ENCODE measurements at places on chromosomes 7 and 10.

DNA sequence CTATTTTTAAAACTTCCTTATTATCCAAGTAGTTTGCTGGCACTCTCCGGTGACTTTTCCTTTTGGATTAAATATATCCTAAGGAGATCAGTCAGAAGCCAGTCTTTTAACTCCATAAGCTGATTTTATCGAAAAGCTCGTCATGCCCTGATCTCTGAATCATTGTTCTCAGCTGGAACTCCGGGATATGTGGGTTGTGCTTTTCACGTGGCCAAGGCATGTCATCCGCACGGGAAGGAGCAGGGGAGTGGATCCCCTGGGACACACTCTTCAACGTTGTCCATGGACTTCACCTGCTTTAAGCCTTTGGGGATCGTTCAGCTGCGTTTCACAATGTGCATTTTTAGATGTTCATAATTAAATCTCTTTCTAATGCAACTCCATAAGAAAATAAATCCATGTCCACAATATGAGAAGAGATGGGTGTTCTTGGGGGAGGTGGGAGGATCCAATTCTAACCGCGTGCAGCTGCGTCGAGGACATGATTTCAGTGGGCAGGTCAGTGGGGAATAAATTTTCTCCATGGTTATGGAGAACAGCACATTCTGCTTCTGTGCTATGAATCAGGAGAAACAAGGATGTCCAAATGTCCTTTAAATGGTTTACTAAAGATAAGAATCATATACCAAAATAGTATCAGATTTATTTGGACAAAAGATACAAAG lies 229.5 kb upstream of the ADARB2 start:
- DNase-seq: no peak

DNA sequence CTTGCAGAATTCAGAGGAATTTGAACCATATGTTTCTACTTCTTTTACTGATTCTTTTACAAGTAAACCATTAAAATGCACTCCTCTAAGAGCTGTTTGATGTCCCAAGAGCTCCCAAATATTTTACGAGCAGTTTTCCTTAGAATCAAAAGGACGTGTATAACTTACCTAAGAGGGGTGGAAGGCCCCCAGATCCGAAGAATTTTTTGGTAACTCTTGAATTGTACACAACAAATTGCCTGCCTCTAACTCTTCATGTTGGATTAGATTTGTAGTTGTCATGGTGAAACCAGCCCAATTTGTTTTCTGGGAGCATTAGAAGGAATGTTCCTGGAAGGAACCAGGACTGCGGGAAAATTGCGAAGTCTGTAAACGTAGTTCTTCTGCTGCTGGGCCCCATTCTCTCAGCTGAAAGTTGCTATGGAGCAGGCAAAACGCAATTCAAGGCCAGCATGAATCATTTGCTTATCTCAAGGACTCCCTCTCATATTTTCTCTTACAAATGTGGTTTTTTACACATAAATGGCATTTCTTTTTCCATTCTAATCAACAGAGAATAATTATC lies 124.8 kb upstream of the TMEM72 start:
- no peak for DNase-seq

DNA sequence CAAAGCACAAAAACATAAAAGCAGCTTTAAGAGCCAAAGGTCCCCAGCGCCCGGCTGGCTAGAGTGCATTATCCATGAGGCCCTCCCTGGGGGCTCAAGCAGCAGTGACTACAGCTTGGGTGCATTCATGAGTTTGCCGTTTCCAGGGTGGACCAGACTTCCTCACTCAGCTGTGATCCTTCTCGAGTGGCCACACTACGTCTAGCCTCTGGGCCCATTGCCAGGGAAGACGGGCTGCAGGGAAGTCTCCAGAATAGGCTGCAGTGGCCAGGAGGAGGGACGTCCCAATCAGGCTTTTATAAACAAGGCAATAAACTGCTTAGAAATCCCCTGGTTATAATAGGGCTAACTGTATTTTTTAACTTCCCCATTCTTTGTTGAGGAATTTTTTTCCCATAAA lies 89.4 kb upstream of the C1QL3 start:
- no peak for DNase-seq

GRCh38 chr10:116276981-116277380 lies 4.0 kb upstream of the GFRA1 start:
- no peak for DNase-seq

- DNase-seq: no peak
These were observed 166.0 kb downstream of the ACTR3B start for GRCh38 chr7:152925412-152926147.

- DNase-seq: peak; percentile 15
These were observed 43.2 kb downstream of the PNLIPRP3 start for GRCh38 chr10:116470768-116471415.

- DNase-seq: no peak
These were observed 119.8 kb downstream of the CACNA2D1 start for GRCh38 chr7:82323806-82324205.

DNA sequence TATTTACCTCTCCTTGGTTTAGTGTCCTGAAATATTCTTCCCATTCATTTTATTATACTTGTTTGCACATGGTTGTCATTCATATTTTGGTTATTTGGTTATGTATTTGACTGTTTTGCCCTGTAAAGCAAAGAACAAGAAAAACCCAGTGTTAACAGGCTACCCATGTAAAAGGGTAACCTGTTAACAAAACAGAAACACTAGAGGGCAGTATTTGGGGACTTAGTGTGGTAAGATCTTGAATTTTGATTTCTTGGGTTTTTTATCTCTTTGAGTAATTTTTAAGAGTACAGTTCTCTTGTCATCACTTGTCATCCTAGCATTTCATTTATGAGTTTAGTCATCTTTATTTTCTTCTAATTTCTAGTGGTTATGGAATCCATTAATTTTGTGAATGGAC lies 51.3 kb downstream of the POLL start:
- no peak for DNase-seq

GRCh38 chr7:69232445-69233376 lies 365.6 kb upstream of the AUTS2 start:
- DNase-seq: no peak

DNA sequence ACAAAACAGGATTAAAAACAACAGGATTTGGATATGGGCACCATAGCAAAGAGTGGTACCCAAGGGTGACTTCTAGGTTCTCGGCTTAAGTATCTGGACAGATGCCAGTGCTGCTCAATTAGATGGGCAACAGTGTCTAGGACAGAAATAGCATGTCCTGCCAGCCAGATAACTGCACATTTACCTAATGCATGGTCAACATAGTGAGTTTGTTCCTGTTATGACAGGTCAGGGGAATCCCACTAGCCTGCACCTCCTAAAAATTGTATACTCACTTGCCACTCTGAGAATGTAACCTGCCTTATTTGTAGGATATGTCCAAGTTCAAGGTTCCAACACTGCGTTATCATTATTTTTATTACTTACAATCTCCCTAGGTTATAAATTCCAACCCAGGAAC lies 471.7 kb downstream of the GRM8 start:
- no peak for DNase-seq

- DNase-seq: no peak
These were observed 23.7 kb downstream of the RTKN2 start for GRCh38 chr10:62244785-62245467.

DNA sequence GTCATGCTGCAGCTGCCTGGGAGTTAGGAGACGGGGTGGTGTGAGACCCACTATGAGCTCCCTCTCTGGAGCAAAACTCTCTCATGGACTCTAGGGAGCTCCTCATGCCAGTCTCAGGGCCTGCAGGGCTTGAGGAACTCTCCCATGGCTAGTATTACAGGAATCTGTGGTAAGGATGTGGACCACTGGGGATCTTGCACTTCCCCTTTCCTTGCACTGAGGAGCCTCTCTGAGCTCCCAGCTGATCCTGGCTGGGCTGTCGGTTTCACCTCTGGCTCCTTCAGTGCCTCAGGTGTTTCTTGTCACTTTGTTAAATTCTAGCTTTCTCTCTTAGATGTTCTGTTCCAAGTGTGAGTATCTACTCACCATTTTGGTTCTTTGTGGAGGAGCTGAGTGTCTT lies 71.6 kb upstream of the IMMP2L start:
- DNase-seq: no peak
